ENCODE measurements at places on chromosomes 1 and 21.

DNA sequence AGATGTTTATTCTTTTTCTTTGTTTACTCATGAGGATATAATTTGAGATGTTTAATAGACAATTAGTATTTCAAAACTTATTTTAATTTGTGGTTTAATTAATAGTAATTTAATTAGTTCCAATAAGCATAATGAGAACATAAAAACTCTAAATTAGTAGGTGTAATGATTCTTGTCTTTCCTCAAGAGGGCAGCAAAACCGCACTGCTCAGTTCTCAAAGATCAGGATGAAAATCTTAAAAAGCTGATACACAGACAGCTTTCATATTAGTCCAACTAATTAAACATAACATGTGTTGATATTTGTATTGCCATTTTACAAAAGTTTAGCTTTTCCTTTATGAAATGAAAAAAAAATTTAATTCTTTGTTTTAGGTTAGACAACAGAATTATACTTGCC, 106.7 kb upstream of the C21orf91 start:
- DNase-seq: no peak

- no peak for DNase-seq
Measured at GRCh38 chr21:37551993-37552355, 185.4 kb downstream of the DYRK1A start.

DNA sequence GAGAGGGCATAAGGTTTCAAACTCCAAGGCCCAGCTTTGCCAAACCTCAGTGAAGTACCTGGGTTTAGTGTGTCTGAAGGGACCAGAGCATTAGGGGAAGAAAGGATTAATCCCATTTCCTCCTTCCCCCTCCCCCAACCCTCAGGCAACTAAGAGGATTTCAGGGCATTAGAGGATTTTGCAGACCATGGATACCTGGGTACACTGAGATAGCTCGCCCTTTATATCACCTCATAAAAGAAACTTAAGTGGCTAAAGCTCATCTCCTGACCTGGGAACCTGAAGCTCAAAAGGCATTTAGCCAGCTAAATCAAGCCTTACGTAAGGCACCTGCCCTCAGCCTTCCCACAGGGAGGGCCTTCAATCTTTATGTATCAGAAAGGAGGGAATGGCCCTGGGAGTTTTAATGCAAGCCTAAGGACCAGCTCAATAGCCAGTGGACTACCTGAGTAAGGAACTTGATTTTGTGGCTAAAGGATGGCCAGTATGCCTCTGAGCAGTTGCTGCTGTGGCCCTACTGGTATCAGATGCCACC, 26.4 kb upstream of the SMYD3 start:
- DNase-seq: no peak

DNA sequence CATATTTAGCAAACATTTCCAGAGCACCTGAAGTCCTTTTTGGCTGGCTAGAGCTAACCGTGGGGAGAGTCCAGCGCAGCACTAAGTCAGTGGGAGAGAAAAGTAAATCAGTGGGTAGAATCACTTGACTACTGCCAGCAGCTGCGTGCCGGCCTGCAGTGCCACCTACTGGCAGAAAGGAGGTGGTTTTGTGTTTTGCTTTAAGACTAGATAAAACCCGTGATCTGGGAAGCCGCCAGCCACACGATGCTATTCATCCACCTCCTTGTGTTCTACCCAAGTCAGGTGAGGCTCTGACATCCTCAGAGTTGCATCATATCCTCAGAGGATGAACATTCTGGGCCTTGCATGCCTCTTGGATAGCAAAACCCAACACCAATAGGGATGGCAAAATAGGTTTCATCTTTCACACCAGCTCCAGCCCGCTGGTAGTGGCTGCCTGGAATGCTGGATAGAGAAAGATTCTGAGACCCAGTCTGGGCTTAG, 14.1 kb upstream of the HEYL start:
- peak; percentile 64 for DNase-seq

- DNase-seq: no peak
Measured at GRCh38 chr1:9901148-9902059, 8.7 kb downstream of the CTNNBIP1 start.

- DNase-seq: no peak
Measured at GRCh38 chr1:208216062-208216461, 28.1 kb downstream of the PLXNA2 start.

DNA sequence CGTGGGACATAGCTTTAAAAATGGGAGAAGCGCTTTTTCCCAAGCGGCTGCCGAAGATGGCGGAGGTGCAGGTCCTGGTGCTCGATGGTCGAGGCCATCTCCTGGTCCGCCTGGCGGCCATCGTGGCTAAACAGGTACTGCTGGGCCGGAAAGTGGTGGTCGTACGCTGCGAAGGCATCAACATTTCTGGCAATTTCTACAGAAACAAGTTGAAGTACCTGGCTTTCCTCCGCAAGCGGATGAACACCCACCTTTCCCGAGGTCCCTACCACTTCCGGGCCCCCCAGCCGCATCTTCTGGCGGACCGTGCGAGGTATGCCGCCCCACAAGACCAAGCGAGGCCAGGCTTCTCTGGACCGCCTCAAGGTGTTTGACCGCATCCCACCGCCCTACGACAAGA, 245.5 kb downstream of the MRPL39 start:
- DNase-seq: no peak

GRCh38 chr1:67750691-67751054, 65.7 kb downstream of the GADD45A start:
- no peak for DNase-seq

GRCh38 chr1:34928699-34929496, 552 bp downstream of the DLGAP3 start:
- no peak for DNase-seq

DNA sequence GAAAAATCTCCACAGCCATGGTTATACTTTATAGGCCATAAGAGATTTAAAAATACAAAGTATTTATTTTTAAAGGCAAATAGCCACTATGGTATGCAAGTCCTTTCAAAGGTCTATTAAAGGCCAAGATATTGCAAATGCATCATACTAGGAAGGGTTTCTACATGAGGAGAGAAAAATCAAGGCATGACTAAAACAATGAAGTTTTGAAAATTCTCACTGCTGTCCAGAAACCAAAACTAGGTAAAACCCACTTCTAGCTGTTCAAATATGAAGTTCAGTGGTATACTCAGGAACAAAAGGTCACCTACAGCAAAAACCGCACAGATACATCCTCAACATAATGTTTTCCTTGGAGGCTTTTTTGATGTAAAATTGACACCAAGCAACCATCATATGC, 75.0 kb downstream of the EPS15 start:
- no peak for DNase-seq

- DNase-seq: no peak
Measured at GRCh38 chr1:163171826-163172225, 30.9 kb downstream of the RGS5 start.

DNA sequence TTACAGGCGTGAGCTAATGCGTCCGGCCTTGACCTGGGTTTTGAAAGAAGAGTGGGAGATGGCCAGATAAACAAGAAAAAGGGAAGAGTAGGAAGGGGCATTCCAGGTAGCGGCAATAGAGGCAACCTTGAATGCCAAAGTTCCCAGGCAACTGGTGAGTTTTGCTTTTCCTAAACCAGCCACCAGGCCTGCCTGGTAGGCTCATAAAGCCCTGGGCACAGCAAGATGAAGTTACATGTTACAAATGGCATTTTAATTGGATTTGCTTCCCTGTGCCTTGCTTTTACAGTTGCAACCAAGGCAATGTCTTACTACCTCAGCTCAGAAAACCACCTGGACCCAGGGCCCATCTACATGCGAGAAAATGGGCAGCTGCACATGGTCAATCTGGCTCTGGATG, 5.5 kb downstream of the LRRC42 start:
- DNase-seq: no peak

GRCh38 chr1:8424539-8425116, 106.7 kb downstream of the SLC45A1 start:
- DNase-seq: peak; percentile 26

GRCh38 chr1:55827350-55827749, 612.2 kb upstream of the USP24 start:
- no peak for DNase-seq

- no peak for DNase-seq
Measured at GRCh38 chr1:17688217-17688810, 66.8 kb upstream of the ACTL8 start.

DNA sequence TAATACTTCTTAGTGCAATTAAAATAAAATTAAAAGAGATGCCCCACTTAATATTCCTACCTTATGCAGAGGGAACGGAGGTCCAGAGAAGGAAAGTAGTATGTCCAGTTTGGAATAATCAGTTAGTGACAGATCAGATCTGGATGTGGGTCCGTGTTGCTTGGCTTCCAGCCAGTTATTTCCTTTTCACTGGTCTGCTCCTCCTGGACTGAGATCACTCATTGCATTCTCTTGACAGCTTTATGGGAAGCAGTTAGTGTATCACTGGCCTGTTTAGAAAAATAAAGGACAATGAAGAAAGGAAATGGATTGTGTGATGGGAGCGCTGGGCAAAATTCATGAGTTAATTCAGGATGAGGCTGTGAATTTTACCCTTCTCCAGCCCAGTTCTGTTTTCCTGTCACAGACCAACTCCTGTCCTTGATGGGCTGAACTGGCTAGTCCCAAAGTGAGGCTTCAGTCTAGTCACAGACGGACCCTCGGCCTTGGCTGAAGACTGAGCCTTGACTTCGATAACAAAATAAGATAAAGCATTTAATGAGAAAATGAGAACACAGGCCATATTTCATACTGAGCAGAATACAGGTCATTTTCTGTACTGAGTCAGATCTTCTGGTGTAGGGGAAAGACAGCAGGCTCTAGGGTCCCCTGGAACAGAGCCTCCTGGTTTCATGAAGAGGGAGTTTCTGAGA, 85.2 kb upstream of the TRABD2B start:
- no peak for DNase-seq

DNA sequence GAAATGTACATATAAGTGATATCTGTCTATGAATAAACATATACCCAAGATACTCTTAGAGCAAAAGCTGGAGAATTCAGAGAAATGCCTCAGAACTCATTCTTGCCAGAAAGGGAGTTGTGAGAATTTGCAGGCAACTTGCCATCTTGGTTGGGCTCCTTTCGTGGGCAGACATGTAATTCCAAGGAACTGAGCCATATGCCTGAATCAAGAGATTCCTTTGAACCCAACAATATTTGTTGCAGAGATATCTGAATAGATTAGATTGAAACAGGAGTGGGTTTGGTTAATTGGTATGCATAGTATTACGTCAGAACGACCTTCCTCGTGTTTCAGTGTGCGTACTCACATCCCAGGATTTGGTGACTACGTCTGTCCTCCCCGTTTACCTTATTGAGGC, 67.0 kb downstream of the TGFB2 start:
- DNase-seq: no peak

- DNase-seq: no peak
Measured at GRCh38 chr1:241802863-241803262, 45.1 kb upstream of the EXO1 start.

DNA sequence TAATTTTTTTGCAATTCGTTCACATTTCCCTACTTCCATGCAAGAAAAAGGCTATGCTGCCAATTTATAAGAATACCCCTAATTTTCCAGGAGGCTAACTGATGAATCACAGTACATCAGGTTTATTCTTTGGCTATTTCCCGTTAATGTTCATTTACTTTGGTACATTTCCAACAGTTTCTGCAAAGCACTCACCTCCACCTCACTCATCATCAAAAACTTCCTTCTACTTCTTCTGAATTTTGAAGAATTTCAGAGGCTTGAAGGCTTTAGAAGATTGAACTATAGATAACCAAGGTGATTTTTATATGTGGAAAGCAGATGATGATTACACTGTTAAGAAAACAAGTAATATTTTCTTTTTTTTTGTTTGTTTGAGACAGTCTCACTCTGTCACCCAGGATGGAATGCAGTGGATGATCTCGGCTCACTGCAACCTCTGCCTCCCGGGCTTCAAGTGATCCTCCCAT, 60.5 kb upstream of the HP1BP3 start:
- DNase-seq: no peak

GRCh38 chr21:32140151-32140550, 138.7 kb downstream of the MIS18A start:
- no peak for DNase-seq

DNA sequence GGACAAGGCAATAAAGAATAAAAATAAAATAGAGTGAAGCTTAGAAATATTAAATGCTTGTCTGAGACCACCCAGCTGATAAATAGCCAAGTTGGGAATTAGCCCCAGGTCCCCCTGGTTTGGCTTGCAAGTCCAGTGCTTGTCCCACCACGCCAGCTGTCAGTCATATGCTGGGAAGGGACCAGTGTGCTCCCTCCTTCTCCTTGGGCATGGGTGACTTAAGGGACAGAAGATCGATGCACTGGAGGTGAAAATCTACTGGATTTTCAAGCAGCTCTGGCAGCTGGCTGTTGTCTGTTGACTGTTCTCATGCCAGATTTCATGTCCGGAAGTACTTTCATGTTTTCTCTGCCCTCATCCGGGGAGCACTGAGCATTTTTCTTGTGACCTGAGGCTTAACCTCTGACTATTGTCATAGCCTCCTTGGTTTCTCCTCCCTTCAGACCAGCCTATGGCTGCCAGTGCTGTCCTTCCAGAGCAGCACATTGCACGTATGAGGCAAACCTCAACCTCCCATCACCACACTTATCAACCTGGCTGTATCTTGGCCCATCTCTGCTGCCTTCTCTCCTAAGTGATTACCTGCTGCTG, 12.4 kb downstream of the LMOD1 start:
- DNase-seq: no peak

GRCh38 chr1:36689992-36690391, 207.3 kb upstream of the CSF3R start:
- DNase-seq: no peak

DNA sequence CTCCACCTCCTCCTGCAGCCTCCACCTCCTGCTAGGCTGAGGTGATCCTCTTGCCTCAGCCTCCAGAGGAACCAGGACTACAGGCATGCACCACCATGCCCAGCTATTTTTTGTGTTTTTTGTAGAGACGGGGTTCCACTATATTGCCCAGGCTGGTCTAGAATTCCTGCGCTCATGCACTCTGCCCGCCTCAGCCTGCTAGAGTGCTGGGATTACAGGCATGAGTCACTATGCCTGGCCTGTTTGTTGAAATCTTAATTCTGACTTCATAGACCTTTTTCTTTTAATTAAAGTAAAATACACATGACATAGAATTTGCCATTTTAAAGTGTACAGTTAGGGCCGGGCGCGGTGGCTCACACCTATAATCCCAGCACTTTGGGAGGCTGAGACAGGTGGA, 42.7 kb downstream of the FAAP20 start:
- DNase-seq: no peak

DNA sequence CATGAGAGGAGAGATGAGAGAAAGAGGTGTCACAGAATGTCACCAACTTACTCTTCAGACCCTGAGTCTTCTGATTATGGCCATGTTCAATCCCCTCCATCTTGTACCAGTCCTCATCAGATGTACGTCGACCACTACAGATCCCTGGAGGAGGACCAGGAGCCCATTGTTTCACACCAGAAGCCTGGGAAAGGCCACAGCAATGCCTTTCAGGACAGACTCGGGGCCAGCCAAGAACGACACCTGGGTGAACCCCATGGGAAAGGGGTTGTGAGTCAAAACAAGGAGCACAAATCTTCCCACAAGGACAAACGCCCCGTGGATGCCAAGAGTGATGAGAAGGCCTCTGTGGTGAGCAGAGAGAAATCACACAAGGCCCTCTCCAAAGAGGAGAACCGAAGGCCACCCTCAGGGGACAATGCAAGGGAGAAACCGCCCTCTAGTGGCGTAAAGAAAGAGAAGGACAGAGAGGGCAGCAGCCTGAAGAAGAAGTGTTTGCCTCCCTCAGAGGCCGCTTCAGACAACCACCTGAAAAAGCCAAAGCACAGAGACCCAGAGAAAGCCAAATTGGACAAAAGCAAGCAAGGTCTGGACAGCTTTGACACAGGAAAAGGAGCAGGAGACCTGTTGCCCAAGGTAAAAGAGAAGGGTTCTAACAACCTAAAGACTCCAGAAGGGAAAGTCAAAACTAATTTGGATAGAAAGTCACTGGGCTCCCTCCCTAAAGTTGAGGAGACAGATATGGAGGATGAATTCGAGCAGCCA, 8.0 kb downstream of the ELOA start:
- DNase-seq: no peak

GRCh38 chr1:172071746-172072145, 230.4 kb downstream of the DNM3 start:
- no peak for DNase-seq
